ENCODE measurements at places on chromosomes 5 and 9. TPM values are rescaled to one million over a fixed set of nuclear protein-coding genes. Genes with fewer than 3 reads are reported as not detected.

PLPPR1 gene
- total RNA-seq = not detected

ESM1 gene
- total RNA-seq = 3.8 TPM

CAVIN4 gene
- 3.6 TPM for total RNA-seq

FAM120A gene
- total RNA-seq = 65.2 TPM

NIM1K gene
- total RNA-seq = 0.21 TPM

MINAR2 gene
- not detected for total RNA-seq

SLCO6A1 gene
- not detected for total RNA-seq

FIBCD1 gene
- total RNA-seq = 2.3 TPM

TOR4A gene
- 33.5 TPM for total RNA-seq

QRFP gene
- total RNA-seq = not detected

HAND1 gene
- not detected for total RNA-seq

ANKRD33B gene
- 5.0 TPM for total RNA-seq

KCTD16 gene
- 1.4 TPM for total RNA-seq

NEUROG1 gene
- 0.04 TPM for total RNA-seq

PDE6A gene
- total RNA-seq = not detected

CCNG1 gene
- 206 TPM for total RNA-seq

PTPRD gene
- total RNA-seq = 25.8 TPM

NTNG2 gene
- total RNA-seq = 0.42 TPM

HAVCR1 gene
- 0.29 TPM for total RNA-seq

PLPP7 gene
- total RNA-seq = 2.6 TPM

PTAR1 gene
- total RNA-seq = 59.7 TPM

SAXO1 gene
- under 0.01 TPM for total RNA-seq

WDR41 gene
- 68.6 TPM for total RNA-seq

GPX3 gene
- 5.5 TPM for total RNA-seq

RLN1 gene
- not detected for total RNA-seq

PPP2R2B gene
- total RNA-seq = 0.62 TPM

SHOC1 gene
- not detected for total RNA-seq

SLC36A2 gene
- total RNA-seq = not detected

OR1B1 gene
- total RNA-seq = not detected

RAB24 gene
- total RNA-seq = 28.3 TPM

SLC45A2 gene
- total RNA-seq = not detected

ARID3C gene
- total RNA-seq = 0.48 TPM

CENPK gene
- 18.4 TPM for total RNA-seq

IFNB1 gene
- total RNA-seq = not detected

FAM240B gene
- not detected for total RNA-seq

INSL4 gene
- not detected for total RNA-seq

PCDHA1 gene
- not detected for total RNA-seq

HTR1A gene
- not detected for total RNA-seq

C1QTNF2 gene
- 0.07 TPM for total RNA-seq

TIMD4 gene
- total RNA-seq = not detected

Data from kidney epithelial cell (primary cell).